ENCODE measurements at places on chromosomes 5 and 9.

- no peak for DNase-seq
Observed at GRCh38 chr9:120616966-120617935, 37.3 kb upstream of the CDK5RAP2 start.

- no peak for DNase-seq
Observed at GRCh38 chr9:438066-438465, 223.4 kb downstream of the DOCK8 start.

DNA sequence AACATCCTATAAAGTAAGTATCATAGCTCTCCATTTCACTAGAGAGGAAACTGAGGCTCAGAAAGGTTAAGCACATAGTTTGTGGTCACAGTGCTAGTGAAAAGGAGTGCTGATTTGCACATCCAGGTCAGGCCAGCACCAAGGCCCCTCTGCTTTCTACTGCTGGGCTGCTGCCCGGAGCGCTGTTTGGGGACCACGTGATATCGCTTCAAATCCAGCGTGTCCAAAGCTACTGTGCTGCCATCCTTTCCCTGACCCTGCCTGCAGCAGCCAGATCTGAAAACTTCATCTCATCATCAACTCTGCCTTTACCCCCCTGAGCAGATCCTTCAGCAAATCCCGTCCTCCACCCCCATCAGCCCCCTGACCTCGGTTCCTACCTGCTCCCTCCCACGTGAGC is 40.7 kb upstream of the AKNA start:
- DNase-seq: no peak

GRCh38 chr5:91301106-91301846 is 81.8 kb downstream of the ARRDC3 start:
- DNase-seq: no peak

DNA sequence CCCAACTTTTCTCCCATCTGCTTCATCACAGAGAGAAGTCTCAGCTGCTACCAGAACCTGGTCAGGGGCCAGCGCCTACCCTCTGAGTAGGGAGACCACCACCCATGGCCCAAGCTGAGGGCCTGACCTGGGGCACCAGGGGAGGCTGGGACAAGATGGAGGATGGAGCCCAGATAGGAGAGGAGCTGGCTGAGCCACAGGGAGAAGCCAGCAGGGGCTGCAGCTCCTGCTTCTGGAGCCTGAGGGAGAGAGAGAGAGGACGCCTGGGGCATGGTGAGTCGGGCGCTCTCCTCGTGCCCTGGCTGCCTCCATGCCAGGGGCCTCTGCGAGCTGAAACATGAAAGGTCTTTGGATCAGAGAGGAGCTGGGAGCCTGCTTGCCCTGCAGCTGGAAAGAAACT is 1.4 kb upstream of the FOXI1 start:
- DNase-seq: no peak

DNA sequence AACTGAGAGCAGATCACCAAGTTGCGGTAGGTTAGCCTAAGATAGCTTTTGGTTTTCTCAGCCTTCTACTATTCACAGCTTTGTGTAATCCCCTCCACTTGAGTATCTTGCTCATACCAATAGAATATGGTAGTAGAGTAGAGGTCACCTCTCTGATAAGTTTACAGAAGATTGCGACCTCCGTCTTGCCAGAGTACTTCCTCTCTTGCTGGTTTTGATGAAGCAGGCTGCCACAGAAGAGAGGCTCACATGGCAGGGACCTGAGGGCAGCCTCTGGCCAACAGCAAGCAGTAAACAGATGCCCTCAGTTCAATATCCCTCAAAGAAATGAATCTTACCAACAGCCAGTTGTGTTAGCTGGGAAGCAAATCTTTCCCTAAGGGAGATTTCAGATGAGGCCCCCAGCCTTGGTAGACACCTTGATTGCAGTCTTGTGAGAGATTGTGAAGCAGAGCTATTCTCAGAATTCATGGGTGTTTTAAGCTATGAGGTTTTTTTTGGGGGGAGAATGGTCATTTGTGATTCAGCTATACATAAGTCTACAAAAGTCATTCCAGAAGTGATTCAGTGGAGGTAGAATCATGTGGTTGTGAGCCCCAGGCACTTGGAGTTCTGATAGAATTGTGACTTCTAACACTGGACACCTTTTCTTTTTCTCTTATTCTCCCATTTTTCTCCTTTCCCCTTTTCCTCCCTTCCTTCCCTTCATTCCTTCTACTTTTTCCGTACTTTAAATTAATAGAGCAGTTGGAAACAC is 22.7 kb upstream of the CDKN2B start:
- DNase-seq: no peak

- DNase-seq: no peak
Observed at GRCh38 chr5:174303437-174304045, 258.0 kb downstream of the NSG2 start.

GRCh38 chr5:151679421-151680155 is 7.1 kb downstream of the SPARC start:
- no peak for DNase-seq

DNA sequence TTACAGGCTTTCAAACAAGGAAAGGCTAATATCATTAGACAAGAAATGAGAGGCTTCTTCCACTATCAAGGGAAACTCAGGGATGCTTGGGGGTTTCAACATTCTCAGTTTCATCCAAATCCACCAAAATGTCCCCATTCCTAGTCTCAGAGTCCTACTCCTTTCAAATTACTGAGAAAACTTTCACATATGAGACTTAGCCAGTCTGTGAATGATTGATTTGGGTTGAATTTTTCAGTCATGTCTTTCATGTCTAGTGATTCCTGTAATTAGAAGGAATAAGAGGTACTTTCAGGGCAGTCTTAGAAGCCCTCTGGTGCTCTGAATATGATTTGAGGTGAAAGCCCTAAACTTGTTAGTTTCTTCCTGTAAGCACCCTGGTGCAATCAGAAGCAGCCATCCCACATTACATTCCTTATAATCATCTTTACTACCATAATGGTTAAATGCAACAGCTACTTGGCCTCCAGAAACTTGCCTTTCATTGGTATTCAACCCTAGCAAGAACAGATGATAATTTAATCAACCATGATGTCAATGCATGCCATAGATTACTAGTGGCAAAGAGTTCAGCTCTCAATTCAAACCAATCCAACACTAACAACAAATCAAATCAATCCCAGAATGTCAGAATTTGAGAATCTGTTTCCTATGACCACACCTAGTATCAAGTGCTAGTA is 50.7 kb upstream of the RIC1 start:
- no peak for DNase-seq

DNA sequence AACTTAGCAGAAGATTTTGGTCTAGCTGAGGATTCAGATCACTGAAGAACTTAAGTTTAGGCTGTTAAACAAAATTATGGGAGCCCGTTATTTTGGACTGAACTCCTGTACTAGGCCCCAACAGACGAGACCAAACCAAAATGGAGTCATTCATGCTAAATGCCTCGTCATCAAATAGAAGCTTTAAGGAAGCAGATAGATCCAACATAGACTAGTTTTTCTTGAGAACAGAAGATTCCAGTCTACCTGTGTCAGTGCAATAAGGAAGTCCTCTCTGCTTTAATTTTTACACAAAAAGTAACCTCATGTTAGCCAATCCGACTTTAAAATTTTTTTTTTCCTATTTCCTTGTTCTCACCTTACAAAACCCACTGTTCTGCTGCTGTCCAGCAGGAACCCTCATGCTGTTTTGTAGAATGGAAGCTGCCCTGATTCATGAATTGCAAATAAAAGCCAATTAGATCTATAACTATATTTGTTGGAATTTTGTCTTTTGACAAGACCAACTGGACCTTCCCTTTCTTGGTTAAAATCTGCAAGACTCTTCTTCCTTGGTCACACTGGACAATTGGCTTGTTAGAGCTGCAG is 29.0 kb upstream of the GOLM1 start:
- no peak for DNase-seq

Data from Right ventricle myocardium superior (tissue), 1 donor.